NCI-H1092 (cell line): ENCODE measurements at places on chromosomes 5 and 9.

DNA sequence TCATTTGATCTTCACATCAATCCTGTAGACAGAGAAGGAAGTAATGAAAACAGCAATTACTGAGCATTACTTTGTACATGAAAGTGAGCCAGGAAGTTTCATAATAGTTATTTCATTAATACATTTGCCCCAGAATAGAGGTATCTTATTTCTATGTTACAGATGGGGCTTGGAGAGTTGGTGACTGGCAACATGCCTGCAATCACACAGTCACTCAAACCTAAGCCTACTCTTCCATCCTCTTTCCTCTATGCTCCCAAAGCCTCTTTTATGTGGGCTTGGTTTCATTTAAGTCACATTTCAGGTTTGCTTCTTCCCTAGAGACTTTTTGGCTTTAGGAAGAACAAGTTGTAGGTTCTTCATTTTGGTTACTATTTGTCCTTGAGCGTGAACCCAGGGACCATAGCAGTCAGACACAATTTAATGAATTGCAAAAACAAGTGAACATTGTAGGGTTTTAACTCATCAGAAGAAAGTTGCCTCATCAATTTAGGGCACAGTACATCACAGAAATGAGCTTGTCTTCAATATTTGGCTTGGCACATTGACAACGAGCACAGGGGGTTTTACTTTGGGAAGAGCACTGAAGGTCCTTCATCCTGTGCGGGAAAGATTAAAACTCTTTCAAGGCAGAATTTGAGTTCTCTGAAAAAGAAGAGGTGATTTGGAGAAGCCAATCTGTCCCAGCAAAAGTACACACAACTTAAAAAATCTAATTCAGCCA is 381.1 kb downstream of the TMEM38B start:
- no peak for DNase-seq

- DNase-seq = no peak
These were observed 74.8 kb downstream of the STK32A start for GRCh38 chr5:147309621-147310020.

- no peak for DNase-seq
These were observed 35.9 kb downstream of the RNF44 start for GRCh38 chr5:176501333-176501732.

GRCh38 chr5:116702776-116703175 is 128.2 kb upstream of the SEMA6A start:
- no peak for DNase-seq

- DNase-seq = peak; percentile 76
These were observed at the start of gene PCAT7 for GRCh38 chr9:94554439-94555331. Gene PCAT7, plus strand, starts transcription at chr9:94555083.

GRCh38 chr9:99445371-99445891 is 223.3 kb downstream of the SEC61B start:
- DNase-seq = no peak

- no peak for DNase-seq
These were observed 332.2 kb downstream of the PRELID2 start for GRCh38 chr5:145502906-145503305.

DNA sequence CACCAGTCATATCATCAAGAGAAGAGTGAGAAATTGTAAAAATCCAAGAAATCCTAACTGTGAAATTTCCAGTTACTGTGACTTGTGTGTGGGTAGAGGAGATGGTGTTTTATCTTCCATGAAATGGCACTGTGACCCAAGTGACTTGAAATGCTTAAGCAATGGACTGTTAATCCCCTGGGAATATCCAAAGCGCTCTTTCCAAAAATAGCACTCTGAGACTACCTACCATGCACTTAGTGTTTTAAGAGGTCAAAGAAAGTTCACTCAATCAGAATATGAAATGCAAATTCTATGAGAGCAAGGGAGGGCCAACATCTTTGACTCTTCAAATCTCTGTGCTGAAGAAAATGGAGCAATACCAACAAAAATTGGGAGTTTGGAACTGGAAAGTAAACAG is 244.0 kb downstream of the GABRB2 start:
- DNase-seq = no peak

- DNase-seq = no peak
These were observed 173.8 kb upstream of the OTULINL start for GRCh38 chr5:14407746-14408175.

GRCh38 chr9:89218040-89218928 is 39.7 kb upstream of the SHC3 start:
- DNase-seq = no peak

DNA sequence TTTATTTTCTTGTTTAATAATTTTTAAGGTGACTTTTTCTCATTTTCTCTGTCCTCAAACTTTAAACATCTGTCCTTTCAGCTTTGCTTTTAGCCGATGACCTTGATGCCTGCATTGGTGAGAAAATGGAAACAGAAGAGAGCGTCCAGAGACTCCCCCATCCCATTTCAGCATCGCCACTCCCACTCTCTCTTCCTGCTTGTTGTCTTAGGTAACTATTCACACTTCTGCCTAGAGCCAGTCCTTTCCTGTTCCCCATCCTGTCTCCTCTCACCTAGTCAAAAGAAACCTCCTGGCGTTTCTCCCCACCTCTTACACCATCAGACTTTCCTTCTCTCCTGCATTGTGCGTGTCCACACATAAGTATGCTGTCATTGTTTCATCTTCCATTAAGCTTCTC is 124.6 kb downstream of the MAST4 start:
- no peak for DNase-seq

DNA sequence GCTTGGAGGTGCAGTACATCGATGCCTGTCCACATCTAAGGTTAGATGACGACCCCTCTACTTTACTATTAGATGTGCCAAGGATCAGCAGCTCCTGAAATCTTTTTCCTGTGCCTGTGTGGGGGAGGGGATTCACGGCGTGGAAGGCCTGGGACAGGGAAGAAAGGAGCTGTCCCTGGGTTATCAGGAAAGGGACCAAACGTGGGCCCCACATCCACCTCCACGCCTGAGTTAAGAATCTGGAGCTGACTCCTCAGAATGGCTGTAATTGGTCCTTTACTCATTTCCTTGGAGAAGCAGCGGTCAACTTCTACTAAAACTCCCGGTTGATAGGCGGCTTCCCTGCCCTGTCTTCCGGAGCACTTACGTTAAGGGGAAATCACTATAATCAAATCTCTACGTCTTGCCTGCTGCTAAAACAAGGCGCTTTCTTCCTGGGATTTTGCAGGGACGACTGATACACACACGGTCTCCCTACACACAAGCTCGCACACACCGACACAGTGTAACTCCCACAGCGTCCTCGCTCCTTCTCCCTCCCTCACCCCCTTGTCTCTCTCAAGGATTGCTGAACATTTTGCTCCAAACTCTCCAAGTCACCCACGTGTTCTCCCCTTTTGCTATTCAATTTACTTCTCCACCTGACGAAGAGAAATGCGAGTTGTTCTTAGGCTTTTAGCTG is 1.4 kb downstream of the PDE4D start:
- no peak for DNase-seq

GRCh38 chr9:19127871-19128500 is 694 bp upstream of the PLIN2 start:
- no peak for DNase-seq

DNA sequence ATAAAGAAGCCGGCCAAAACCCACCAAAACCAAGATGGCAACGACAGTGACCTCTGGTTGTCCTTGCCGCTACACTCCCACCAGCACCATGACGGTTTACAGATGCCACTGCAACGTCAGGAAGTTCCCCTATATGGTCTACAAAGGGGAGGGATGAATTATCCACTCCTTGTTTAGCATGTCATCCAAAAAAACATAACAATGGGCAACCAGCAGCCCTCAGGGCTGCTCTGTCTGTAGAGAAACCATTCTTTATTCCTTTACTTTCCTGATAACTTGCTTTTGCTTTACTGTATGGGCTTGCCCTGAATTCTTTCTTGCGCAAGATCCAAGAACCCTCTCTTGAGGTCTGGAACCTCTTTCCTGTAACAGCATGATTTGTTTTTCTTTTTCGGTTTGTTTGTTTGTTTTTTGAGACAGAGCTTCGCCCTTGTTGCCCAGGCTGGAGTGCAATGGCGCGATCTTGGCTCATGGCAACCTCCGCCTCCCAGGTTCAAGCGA is 2.0 kb upstream of the UAP1L1 start:
- no peak for DNase-seq

DNA sequence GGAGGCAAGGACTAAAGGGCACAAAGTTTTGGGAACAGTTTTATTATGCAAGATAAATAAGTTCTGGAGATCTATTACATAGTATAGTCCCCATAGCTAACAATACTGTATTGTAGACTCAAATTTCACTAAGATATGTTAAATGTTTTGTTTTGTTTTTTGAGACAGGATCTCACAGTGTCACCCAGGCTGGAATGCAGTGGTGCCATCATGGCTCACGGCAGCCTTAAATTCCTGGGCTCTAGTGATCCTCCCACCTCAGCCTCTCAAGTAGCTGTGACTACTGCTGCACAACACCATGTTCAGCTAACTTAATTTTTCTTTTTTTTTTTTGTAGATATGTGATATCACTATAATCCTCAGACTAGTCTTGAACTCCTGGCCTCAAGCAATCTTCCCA is 109.6 kb downstream of the TRIM32 start:
- DNase-seq = no peak

GRCh38 chr9:126049896-126050604 is 276.6 kb upstream of the MVB12B start:
- DNase-seq = no peak

DNA sequence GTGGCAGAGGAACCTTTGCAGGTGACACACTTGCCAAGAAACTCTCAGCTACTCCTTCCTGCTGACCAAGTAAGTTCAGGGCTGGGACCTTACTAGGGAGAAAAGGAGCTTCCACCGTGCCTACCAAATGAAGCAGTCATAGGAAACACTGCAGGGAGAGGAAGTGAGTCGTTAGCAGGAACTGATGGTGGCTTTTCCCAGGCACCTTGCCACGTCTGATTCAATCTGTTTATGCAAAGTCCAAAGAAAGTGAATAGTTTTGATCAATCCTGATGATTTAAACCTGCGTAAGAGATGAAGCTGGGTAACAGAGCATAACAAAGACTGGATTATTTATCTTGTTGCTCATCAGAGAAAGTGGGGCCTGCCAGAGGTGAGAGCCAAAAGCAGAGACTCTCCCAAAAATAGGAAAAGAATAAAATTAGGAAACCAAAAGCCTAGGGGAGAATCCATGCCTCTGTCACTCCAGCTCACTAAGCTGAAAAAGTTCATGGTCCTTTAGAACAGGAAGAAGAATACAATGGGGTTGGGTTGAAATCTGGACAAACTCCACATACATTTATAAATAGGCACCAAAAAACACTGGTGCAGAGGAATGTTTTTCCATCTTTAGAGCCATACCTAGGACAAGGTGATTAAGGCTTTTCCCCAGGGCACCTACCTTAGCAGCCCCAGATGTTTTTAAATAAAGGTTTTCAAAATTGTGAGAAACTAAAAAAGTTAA is 9.3 kb upstream of the PFDN1 start:
- DNase-seq = no peak

- DNase-seq = peak; percentile 20
These were observed 11.5 kb downstream of the SARDH start for GRCh38 chr9:133726401-133727276.

DNA sequence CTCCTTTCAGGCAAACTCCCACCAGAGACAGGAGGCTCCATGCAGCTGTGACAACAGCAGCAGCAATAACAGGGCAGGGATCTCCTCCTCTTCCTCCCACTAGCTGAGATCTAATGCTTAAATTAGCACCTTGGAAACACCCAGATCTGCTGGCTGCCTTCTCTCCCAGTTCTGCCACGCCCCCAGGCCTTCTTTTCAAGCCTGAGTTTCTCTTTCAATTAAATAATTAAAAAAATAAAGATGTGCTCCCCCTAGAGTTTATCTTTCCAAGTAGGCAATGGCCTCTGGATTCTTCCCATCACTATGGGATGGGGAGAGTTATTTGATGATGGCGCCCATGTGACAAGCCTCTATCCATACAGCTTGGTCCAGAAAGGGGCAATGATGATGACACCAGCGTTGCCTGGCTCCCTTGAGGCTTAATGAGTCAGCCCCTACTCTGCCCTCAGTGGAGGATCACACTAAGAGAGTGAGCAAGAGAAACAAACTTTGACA is 3.8 kb downstream of the FAM219A start:
- DNase-seq = no peak

DNA sequence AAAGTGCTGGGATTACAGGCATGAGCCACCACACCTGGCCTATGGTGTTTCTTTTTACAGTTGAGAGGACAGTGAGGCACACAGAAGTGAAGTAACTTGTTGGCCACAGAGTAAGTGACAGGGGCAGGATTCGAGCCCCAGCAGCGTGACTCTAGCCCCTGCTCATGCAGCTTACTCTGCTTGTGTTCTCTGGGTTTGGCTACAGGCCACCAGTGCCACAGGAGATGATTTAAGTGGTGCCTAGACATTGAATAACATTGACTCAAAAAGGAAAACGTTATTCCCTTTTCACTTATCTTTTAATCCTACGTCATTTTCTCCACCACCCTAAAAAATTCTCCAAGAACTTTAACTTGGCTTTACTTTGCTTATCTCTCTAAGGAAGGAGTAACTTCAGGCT is 61.4 kb downstream of the SNX24 start:
- DNase-seq = no peak

- no peak for DNase-seq
These were observed 9.5 kb upstream of the NFIL3 start for GRCh38 chr9:91433180-91433579.

GRCh38 chr9:73357607-73358006 is 205.9 kb downstream of the ANXA1 start:
- DNase-seq = no peak

- DNase-seq = no peak
These were observed 11.2 kb upstream of the CFAP95 start for GRCh38 chr9:69809304-69809863.

- no peak for DNase-seq
These were observed 20.1 kb downstream of the SREK1 start for GRCh38 chr5:66164044-66164790.

DNA sequence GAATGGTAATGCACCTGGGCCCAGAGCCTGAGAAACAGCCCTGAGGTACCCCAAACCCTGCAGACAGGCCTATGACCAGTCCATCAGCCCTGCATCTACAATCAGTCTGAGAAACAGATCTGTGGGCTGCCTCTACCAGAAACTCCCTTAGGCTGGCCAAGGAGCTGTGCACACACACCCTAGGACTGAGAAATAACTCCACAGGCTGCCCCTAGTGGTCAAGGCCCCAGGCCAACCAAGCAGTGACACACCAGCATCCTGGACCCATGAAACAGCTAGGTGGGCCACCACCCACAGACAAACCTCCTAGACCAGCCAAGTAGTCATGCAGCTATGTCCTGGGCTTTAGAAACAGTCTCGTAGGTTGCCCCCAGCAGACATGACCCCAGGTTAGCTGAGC is 253.6 kb upstream of the VLDLR start:
- DNase-seq = no peak

GRCh38 chr9:93437996-93438395 is 13.5 kb upstream of the FAM120A start:
- DNase-seq = no peak

DNA sequence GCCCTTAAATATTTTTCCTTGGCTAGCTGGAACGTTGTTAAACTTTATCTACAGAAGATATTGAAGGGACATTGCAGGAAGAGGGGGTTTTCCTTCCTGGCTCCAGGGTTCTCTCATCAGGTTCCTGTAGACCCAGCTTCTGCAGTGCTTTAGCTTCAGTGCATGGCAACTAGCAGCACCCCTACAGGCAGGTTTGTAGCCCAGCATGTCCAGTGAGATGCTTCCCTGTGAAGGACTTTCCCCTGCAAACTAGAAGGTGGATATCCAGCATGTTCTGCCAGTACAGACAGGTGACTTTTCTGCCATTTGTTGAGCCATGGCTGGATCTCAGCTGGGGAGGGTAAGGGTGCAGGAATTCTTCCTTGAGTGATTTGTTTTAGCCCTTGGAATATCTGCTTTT is 10.4 kb downstream of the CCL28 start:
- no peak for DNase-seq
